IPS DF 6.9 (cell line): ENCODE measurements at places on chromosomes 1 and 21.

- no peak for DNase-seq
Observed at GRCh38 chr1:41862384-41863221, 56.1 kb downstream of the HIVEP3 start.

- DNase-seq = no peak
Observed at GRCh38 chr21:35145626-35146233, 96.6 kb upstream of the RUNX1 start.

DNA sequence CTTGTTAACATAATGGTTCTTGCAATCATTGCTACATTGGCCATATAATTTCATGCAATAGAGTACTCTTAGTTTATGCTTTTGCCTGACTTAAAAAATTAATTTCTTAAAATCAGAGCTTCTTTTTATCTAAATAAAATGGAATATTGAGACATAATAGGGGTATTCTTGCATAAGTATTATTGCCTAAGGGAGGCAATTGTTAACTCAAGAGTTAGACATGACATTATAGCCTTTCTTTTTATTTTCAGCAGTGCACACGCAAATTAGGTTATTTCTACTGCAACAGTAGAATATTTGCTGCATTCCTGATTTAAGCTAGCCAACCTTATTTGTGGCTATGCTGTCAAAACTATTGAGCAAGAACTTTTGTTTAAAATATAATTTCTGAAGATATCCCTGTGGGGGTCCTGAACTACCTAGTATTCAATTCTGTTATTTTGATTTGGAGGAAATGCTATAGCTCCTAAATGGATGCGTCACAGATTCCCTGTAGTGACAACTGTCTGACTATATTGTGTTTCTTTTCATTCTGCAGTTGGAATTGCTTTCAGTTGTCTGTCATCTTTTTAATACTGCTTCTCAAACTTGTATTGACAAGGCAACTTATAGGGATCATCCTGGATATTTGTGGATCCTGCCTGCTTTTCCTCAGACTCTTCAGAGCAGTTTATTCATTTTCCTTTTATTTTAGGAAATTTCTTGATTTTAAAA is 211.0 kb downstream of the PATJ start:
- no peak for DNase-seq

GRCh38 chr1:154729031-154729442 is 121.1 kb upstream of the ADAR start:
- DNase-seq = no peak

GRCh38 chr21:33869873-33870272 is 45.7 kb downstream of the ATP5PO start:
- DNase-seq = no peak

- DNase-seq = no peak
Observed at GRCh38 chr1:7916501-7916830, 24.2 kb downstream of the TNFRSF9 start.

GRCh38 chr1:39836595-39837110 is 46.7 kb downstream of the TRIT1 start:
- no peak for DNase-seq

DNA sequence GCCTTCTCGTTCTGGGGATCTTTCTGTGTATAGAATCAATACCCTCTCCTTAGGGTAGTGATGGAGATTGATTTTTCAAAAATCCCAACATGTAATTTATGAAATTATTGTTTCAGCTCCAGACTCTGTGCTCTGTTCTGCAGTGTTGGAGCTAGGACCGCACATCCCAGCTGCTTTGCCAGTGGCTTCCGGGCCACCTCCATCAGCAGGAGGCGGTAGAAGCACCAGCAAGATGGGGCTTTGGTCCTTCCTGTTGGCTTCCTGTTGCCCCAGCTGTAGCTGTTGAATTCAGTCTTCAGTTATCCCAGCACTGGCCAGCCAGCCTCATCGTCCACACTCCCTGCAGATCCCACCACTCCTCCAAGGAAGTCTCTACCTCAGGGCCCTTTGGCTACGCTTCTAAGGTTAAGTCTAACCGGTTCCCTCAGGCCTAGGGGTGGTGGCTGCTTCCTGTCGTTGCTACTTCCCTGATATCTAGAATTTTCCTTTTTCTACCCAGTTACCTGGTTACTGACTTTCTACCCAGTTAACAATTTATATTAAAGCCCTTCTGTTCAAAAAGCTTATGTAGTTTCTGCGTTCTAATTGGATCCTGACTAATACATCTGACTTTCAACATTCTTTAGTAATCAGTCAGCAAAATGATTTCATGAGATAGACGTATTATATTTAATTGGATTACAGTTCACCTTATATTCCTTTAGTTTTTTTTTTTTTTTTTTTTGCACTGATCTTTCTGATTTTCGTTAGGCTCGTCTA is 24.6 kb downstream of the GALNT2 start:
- no peak for DNase-seq

DNA sequence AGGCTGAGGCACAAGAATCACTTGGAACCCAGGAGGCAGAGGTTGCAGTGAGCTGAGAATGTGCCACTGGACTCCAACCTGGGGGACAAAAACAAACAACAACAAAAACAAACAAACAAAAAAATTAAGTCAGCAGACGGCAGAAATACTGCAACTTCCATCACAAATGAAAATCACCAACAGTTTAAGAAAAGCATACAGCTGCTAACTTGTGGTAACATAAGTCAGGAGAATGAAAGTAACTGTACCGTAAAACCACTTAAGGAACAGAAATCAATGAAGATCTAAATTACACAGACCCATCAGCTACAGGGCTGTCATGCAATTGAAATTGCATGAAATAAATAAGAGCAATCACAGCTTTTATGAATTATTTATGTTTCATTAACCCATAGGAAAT is 25.0 kb downstream of the MCOLN2 start:
- DNase-seq = no peak

- DNase-seq = no peak
Observed at GRCh38 chr1:11284784-11285183, 11.8 kb downstream of the UBIAD1 start.

- no peak for DNase-seq
Observed at GRCh38 chr21:38804789-38805327, 871 bp upstream of the ETS2 start.

- no peak for DNase-seq
Observed at GRCh38 chr1:176552217-176552991, 89.4 kb downstream of the PAPPA2 start.

DNA sequence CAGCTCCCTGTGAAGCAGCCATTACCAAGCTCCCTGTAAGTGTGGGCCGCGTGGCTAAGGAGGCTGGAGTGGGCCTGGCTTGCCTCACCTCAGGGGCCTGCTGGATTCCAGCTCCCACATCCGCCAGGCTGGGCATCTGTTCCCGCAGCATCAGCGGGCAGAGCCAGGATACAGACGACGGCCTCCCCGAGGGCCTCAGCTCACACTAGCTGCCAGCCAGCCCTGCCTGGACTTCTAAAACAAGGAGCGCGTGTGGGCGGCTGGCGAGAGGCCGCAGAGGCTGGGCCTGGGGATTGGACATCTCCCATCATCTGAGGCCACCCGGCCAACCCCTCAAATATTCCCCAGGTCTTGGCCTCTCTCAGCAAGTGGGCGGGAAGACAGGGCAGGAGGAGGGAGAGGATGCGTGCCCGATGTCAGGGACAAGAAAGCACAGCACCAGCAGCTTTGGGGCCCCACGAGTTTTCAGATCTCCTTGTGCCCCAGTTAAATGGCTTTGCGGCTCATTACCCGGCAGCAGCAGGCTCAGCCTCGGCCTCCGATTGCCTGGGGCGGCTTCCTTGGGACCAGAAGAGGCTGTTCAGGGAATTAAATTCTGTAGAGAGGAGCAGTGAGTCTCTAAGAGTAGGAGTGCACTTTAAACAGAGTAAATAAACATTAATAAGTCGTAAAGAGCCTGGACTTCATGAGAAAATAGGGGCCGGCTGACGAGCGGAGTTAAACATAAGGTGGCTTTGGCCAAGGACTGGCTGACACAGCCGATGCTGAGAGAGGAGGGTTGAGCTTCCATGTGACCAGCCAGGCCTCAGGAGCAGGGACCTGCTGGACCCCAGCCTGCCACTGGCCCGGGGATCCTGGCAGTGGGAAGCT is 208.9 kb upstream of the C1orf174 start:
- DNase-seq = no peak

DNA sequence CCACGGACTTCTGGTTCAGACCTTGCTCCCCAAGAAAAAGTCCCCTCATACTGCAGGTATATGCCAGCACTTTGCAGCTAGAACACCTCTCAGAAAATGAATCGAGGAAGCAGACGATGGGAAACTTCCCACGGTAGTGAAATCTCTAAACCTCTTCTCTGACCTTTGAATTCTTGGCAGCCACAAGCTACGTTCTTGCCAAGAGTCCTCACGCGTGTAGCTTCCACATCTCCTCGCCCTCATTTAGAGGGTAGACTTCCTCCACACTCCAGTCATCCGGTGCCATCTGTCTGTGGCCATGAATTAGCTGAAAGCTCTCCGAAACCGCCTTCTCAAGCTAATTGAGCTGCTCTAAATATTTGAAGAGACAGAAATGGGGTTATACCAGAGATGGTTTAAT is 127.8 kb downstream of the RGS7 start:
- no peak for DNase-seq

GRCh38 chr1:30639881-30640452 is 83.4 kb downstream of the MATN1 start:
- no peak for DNase-seq

GRCh38 chr1:233672732-233673131 is 58.8 kb downstream of the KCNK1 start:
- DNase-seq = no peak

- DNase-seq = no peak
Observed at GRCh38 chr1:162138112-162138511, 68.6 kb downstream of the NOS1AP start.
